ENCODE measurements at places on chromosomes 1 and 21.

DNA sequence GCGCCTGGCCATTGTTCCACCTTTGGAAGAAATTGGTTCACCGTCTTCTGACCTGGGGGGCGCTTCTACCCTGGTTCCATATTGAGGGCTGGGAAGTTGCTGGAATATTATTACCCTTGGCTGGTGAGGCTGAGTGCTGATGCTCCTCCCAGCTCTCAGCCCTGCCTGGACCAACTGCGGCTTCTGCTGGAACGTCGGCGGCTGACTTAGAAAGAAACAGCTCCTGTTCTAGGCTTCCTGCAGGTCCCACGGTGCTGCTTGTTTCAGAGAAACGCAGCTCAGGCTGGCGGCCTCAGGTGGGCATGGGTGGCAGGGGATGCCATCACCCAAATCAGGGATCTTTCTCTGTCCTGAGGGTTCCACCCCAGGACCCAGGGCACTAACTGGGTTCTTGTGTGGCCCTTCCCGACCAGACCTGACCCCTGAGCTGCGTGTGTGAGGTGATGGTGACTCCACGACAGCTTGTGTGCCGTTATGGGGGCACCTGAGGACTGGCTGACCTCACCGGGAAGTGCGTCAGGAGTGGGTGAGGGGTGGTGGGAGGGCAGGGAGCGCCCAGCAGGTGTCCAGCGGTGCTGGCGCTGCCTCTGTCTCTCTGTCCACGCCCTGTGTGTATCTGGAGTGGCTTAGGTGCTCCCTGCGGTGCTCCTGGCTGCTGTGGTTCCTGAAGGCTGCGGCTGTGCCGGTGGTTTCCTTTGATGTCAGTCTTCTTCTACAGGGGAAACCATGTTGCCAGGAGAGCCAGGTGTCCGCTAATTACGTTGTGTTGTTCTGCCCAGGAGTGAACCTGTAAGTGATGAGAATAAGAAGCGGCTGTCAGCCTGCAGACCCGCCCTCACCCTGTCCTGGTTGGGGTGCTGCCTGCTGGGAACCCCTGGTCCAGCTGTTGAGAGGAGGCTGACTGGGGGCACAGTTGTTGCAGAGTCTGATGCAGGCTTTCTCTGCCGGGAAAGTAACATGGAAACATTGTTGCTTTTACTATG is 8.9 kb downstream of the SKI start:
- no peak for DNase-seq

- DNase-seq, result no peak
These were observed 13.7 kb upstream of the ACTRT2 start for GRCh38 chr1:3007298-3008147.

- no peak for DNase-seq
These were observed 224.4 kb downstream of the DSCAM start for GRCh38 chr21:40622531-40622930.

DNA sequence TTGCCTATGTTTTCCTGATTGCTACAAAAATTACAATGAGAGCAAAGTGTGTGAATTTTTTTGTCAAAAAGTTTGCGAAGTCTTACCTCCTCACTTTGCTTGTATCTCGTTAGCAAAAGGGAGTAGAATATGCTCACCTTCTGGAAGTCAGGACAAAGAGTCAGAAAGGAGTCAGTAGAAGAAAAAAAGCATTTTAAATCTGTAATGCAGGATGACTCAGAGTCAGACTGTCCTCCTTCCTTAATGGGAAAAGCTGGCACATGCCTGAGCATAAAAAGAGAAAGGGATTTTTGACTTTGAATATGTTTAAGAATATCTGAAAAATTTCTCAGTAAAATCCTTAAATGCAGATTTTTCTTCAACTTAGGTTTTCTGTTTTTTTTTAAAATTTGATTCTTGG is 14.2 kb upstream of the VN1R5 start:
- DNase-seq, result no peak

DNA sequence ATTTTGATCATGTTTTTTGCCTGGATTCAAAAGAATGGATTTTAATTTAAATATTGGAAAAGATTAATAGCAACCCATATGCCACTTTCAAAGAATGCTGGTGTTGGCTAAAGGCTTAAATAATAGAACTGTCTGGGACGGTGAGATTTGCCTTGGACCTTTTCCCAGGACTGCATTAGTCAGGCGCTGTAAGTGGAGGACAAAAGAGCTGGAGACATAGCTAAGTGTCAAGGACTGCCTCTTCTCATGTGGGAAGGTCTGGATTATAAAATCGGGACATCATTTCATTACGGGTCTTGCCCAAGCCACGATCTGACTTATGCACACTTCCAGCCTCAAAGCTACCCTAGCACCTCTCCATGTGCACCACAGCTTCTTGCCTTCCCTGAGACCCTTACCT is 458.5 kb upstream of the DEPDC1 start:
- no peak for DNase-seq

DNA sequence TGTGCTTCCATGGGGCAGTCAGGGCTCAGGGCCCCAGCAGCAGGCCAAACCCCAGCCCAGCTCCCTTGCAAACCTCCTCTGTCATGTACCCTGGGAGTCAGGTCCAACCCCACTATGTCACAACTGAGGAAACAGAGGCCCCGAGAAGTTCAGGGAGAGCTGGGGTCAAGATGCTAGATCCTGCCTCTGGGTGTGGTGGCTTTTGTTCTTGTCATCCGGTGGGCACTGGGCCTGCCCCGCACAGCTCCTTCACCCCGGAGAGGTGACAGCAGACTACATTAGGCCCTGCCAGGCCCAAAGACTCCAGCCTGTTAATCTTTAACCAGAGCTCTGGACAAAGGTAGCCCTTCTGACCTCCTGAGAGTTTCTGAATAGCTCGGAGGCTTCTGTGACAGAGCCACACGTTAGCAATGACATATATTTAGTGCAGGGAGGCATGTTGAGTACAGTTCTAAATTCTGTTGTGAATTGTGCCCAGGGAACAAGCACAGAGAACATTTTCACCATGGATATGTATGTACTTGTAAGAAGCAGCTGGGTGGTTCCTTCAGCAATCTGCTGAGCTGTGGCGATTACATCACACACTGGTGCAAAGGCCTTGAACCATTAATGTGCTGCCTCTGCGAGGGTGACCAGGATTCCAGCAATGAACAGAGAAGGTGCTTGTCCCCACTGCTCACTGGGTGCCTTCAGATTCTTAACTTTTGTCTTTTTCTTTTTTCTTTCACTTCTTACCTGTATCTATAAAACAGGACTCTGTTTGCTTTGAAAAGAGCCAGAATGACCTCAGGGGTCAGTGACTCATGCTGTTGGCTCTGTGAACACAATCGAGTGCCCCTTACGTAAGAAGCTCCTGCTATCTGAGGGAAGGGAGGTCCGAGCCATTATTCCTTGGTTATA is 102.8 kb downstream of the RHOU start:
- DNase-seq, result no peak

- DNase-seq, result no peak
These were observed 22.9 kb upstream of the VPS13D start for GRCh38 chr1:12206792-12207424.

GRCh38 chr1:66654643-66655042 is 97.6 kb upstream of the DYNLT5 start:
- no peak for DNase-seq

- DNase-seq, result no peak
These were observed 1.8 kb upstream of the GJA4 start for GRCh38 chr1:34790985-34791384.

GRCh38 chr1:186055846-186056245 is 319.2 kb downstream of the TPR start:
- DNase-seq, result no peak

GRCh38 chr1:109478806-109479205 is 4.9 kb upstream of the ATXN7L2 start:
- no peak for DNase-seq

GRCh38 chr1:6673816-6674398 is 27.7 kb downstream of the DNAJC11 start:
- no peak for DNase-seq

DNA sequence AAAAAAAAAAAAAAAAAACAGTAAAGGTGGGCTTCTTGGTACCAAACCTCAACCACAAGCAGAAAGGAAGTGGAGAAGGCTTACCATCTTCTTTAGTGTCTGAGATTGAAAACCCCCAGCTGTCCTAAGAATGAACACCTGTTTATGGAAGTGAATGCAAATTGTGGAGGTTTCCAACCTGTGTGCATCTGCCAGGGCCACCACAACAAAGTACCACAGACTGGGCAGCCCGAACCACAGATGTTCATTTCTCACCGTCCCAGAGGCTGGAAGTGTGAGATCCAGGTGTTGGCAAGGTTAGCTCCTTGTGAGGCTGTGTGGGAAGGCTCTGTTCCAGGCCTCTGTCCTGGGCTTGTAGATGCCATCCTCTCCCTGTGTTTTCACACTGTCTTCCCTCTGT is 348.7 kb downstream of the SETD4 start:
- DNase-seq, result no peak

GRCh38 chr1:234246638-234247116 is 126.6 kb upstream of the COA6 start:
- no peak for DNase-seq

DNA sequence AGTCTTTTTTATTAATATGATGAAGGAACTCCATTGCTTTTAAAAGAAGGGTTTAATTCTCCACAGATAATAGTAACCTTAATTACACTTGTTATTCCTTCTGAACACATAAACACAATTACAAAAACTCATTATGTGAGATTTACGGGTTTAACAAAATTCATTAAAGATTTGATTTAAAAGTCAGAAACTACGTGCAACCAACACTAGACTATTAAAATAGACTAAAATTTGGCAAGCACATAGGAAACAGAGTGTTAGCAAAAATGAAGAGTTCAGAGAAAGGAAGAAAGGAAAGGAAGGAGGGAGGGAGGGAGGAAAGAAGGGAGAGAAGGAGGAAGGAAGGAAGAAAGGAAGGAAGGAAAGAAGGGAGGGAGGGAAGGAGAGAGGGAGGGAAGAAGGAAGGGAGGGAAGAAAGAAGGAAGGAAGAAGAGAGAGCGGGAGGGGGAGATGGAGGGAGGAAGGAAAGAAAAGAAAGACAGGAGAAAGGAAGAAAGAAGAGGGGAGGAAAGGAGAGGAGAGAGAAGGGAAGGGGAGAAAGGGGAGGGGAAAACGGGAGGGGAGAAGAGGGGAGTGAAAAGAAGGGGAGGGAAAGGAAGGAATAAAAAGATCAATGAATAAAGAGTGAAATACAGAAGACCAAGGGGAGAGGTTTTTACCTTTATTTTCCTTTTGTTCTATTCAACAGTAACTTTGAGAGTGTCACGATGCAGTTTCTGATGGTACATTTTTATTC is 123.4 kb upstream of the LYPLAL1 start:
- no peak for DNase-seq

DNA sequence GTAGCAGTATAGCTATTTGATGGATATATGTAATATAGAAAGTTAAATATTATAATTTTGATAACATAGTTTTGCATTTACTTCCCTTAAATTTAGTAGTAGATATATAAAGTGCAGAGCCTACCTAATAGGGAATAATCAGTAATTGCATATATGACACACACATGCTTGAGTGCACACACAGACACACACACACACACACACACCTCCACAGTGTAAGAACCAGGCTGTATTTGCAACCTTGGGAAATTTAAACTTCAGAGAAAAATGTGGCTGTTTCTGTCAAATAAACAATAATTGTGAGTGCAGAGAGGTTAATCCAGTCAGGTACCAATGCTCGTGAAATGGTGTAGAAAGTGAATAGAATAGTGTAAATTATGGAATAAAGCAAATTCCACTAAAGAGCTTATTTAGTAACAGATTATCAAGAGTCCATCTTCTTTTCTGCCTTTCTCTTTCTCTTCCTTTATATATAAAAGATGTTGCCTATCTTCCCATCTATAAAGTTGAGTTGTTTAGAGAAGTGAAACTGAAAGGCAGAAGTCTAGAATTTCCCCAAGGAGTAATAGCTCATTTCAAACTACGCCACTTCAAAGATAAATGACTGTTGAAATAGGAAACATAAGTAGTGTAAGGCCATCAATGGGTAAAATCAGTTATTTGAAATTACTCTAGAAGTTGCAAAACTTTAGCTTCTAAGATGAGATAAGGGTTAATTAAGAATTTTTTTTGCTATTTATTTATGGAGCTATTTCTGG is 273.7 kb downstream of the SRGAP2C start:
- no peak for DNase-seq

DNA sequence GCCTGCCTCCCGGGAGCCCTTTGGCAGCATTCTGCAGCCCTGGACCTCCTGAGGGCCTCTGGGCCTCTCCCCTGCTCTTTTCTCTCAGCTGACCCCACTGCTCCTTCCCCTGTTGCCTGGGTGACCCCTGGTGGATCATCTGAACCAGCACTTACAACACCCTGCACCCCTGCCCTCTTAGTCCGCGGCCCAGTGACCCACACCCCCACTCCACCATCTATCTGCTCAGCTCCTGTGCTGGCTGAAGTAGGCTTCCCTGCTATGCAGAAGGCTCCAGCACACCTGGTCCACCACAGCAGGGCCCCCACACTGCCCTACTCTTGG is 74.0 kb downstream of the DMRTA2 start:
- DNase-seq, result no peak

GRCh38 chr21:41377715-41378114 is 15.9 kb downstream of the MX2 start:
- DNase-seq, result no peak

DNA sequence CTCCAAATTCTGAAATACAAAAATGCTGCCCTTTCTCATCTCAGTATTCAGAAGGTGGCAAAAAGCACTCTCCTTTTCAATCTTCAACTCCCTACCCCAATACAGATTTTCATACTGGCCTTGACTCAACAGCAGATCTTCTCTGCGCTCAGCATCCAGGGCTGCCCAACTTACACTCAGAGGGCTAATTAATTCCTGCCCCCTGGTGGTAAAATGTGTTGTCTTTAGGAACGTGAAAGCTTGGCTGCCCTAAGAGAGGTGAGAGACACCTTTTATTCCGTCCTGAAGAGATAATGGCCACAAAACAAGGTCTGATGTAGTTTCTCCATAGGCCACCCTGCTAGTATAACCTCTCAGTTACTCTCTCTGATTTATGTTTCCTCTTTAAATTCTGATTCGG is 25.0 kb downstream of the KRTAP24-1 start:
- no peak for DNase-seq

- DNase-seq, result no peak
These were observed 50.7 kb upstream of the ST6GALNAC3 start for GRCh38 chr1:76023669-76024435.

DNA sequence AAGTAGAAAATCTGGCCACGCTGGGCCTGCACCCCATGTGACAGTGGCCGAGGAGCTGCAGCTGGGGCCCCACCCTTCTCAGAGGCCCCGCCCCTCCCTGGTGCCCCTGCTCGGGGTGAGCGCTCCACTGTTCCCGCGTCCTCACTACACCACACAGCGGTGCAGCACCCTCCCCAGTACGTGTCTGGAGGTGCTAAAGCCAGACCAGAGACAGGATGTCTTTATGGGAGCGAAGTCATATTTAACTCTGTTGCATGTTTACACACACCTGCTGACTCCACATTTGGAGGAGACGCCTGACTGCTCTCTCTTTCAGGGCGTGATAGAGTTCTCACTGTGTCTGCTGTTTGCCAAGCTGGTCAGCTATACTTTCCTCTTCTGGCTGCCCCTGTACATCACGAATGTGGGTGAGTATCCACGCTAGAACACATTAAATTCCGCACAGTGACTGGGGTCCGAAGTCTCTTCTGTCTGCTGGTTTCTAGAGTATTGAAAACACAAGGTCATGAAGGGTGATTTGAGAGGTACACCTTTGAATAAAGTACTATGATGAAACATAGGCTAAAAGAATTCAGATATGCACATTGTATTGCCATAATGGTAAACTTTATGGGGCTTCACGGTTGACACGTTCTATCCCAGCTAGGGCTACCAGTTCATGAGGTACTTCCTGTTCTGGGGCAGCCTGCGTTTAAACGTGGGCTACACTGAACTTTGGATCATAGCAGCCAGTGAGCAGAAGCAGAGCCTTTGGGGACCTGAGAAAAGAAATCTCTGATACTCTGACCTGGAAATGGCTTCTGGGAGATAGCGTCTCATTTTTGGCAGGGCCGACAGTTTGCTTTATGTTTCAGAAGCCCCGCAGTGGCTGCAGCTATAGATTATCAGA is 48.4 kb downstream of the SLC37A1 start:
- no peak for DNase-seq
